EL (cell line): ENCODE measurements at places on chromosomes 12 and 14.

GRCh38 chr14:40296821-40297220 is 864.6 kb upstream of the FBXO33 start:
- no peak for DNase-seq

DNA sequence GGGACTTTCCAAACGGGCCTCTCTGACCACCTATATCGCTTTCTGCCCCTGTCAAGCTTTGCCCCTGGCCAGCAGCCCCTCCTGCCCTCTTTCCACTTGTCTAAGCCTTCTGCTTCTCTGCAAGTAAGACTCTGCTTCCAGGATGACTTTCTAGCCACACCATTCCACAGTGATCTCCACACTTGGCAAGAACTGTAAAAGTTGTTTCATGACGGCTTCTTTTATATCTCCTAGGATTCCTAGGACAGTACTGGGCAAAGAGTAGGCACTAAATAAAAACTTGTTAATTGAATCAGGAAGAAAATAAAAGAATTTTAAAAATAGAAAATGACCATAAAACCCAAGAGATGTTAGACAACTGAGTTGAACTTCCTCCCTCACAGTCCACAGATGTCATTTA is 1.8 kb upstream of the PTPN21 start:
- DNase-seq = no peak

DNA sequence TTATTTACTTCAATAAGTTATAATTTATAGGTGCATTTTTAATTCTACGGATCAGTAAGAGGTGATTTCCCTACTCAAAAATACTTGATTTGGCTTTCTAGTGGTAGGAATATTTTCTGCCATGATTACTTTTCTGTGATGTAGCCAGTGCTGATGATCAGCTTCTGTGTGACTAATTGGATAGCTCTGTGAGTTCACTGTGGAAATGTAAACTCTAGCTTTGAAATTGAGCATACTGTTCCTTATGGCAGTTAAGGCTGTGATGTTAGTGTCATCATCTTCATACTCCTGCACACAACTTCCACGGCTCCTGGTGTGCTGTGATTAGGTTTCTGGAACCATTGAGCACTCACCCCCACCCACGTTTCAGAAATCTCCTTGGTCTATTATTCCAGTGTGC is 48.2 kb downstream of the PLEKHA5 start:
- DNase-seq = no peak

- DNase-seq = no peak
These were observed 135.0 kb upstream of the TMEM132C start for GRCh38 chr12:128131955-128132354.

GRCh38 chr12:123533672-123534643 is at the start of gene RILPL1:
TSS of gene RILPL1 (minus strand) at chr12:123533719. CDS start at chr12:123533482, 237 bp downstream.
- peak; percentile 60 for DNase-seq

DNA sequence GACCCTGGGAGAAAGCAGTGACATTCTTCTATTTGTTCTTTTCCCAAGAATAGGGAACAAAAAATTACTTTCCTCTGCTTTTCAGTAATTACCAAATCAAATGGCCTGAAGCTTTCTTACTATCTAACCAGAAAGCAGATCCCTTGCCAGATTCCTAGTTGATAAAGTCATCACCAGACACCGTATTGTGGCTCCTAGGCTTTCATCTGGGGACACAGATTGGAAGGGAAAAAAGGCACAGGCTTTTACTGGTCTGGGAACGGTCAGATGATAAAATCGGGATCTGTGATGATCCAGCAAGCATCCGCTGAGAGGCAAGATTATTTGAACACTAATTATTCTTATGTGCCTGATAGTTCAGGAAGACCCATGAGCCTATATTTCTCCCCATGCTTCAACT is 79.1 kb upstream of the BCL2L14 start:
- peak; percentile 62 for DNase-seq

GRCh38 chr14:20857630-20858261 is 33.4 kb upstream of the RNASE3 start:
- DNase-seq = peak; percentile 45

DNA sequence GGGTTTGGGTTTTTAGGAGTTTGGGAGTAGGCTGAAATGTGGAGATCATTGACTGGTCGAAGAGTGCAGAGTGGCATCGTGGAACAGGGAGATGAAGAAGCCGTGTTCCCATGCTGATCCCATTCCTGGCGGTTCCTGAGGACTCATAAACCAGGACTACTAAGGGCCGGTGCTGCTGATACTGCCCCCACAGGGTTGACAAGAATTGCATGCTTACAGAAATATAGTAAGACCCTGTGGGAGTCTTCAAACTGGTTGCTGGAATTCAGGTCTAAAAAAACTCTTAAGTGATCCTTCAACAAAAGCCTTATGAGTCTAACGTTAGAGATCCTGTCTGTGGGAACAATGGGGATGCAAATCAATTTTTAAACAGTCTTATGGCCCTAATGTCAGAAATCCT is 64.0 kb upstream of the ARHGAP5 start:
- DNase-seq = no peak

DNA sequence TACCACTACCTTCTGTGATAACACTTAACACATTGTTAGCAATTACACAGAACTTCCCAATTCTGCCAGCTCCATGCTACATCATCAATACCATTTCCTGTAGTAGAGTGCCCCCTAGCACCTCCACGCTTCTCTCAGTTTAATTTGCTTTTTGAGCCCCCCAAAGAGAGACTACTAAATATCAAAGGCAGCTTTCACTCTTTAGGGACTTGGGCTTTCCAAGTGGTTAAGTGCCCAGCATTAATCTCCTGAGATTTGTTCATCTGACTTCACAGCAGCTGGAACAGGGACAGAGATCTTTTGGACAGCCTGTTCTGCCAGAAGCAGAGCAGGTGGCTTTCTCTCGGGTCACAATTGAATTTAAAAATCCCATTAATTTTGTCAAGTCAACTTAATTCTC is 954.9 kb downstream of the DIO2 start:
- DNase-seq = no peak

- DNase-seq = peak; percentile 100
These were observed at the start of the genes CEP290 and TMTC3 for GRCh38 chr12:88141774-88142609. TSS of gene CEP290 (minus strand) at chr12:88142088. CDS start at chr12:88141307, 781 bp downstream. TSS of gene TMTC3 (plus strand) at chr12:88142307. CDS start at chr12:88148316, 6,009 bp downstream.

- DNase-seq = peak; percentile 36
These were observed 39.1 kb downstream of the TSPAN9 start for GRCh38 chr12:3116106-3116844.
